T-helper 2 cell (primary cell): ENCODE measurements at places on chromosomes 4 and X.

DNA sequence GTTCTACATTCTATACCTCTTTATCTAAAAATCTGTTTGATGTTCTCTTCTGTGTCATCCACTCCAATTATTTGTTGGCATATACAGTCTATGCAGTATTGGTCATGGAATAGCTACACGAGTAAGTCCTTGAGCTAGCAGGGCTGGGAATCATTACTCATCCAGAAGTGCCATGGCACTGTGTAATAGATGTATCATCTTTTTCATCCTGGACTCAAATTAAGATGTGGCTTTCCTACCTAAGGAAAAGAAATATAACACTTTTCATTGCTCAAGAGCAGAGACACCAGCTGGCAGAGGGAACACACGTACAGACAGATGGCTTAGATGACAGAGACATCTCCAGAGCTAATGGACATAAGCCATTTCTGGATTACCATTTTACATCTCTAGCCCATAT, 159.8 kb downstream of the FAM13A start:
- DNase-seq: no peak

- DNase-seq: no peak
Measured at GRCh38 chrX:37958525-37959211, 47.7 kb upstream of the SYTL5 start.

- no peak for DNase-seq
Measured at GRCh38 chr4:128394778-128395177, 107.2 kb upstream of the PGRMC2 start.

DNA sequence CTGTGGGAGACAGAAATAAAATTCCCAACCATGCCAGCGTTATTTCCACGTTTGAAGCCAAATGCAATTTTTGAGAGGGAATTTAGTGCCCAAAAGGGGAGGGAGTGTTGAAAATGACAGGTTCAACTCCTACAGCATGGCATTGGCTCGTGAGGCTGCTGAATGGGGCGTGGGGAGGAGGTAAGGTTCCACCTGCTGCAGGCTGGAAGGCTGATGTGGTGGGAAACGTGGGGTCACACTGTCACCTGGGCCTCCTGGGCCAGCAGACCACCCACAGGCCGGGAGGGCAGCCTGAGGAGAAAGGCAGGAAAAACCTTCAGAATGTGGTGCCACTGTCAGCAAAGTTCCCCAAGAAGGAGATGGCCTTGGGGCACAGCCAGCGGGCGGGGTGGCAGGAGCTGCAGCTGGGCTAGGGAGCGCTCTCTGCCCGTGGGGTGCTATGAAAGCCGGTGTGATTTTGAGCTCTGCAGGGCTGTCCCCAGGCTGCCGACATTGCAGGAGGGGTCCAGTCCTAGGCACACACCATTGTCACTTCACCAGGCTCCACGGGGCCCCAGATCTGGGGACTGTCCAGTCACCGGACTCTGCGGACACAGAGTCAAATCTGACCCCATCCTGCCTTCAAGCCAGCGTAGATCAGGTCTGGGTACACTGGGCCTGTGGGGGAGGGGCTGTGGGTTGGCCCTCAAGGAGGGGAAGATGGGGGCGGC, 19.6 kb downstream of the MSANTD1 start:
- no peak for DNase-seq

DNA sequence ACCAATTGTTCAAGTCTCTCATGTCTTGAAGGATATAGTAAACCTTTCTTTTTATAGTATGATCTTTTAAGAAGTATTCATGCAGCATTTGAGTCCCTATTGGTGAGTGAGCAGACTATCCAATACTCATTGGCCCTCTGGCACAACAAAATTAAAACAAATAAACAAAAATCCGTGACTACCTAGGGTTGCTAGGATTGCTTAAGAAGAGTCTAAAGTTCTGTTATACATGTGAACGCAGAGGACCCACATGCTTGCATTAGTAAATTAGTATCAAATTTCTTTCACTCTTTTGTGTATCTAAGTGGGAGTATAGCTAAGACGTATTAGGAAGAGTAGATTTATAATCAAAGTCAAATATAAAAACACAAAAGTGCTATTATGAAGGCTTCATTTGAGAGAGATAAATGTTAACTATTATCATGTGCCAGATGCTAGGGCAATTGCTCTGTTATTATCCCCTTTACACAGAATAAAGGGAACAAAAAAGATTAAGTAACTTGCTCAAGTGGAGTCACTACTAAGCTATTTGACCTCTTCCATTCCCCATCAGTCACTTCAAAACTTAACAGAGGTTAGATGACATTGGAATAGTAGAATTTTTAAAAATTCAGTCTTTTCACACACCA, 29.2 kb upstream of the LARP1B start:
- no peak for DNase-seq

DNA sequence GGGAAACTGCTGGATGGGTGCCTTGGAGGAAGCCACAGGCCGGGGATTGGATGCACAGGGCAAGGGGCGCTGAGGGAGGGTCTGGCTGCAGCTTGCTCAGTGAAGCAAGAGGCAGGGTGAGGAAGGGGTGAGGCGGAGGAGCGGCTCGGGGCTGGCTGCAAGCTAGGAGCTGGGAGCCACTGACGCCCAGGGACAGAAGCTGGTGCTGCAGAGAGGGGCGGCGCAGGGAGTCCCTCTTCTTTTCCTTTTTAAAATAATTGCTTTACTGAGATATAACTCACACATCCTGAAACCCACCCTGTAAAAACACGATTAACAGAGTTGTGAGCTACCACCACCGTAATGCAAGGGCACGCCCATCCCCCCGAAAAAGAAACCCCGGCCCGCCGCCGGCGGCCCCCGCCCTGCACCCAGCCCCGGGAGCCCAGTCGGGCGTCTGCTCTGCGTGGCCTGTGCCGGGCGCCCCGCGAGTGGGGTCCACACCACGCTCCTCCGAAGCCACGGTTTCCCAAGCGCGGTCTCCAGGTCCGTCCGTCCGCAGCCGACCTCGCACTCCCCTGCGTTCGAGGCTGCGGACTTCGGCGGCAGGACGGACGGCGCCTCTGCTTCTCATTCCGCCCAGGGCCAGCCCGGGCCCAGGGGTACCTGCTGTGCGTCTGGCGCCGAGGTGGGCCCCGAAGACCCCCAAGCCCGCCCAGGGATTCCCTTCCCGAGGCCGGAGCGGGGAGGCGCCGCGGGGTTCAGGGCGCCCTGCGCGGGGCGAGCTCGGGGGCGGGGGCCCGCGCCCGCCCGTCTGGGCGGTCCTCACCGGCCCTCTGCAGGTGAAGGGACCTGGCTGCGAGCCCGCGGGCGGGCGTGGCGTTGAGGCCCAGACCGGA, 866 bp upstream of the UVSSA start:
- peak; percentile 21 for DNase-seq

GRCh38 chrX:1218286-1218685, 5.8 kb upstream of the CRLF2 start:
- no peak for DNase-seq

DNA sequence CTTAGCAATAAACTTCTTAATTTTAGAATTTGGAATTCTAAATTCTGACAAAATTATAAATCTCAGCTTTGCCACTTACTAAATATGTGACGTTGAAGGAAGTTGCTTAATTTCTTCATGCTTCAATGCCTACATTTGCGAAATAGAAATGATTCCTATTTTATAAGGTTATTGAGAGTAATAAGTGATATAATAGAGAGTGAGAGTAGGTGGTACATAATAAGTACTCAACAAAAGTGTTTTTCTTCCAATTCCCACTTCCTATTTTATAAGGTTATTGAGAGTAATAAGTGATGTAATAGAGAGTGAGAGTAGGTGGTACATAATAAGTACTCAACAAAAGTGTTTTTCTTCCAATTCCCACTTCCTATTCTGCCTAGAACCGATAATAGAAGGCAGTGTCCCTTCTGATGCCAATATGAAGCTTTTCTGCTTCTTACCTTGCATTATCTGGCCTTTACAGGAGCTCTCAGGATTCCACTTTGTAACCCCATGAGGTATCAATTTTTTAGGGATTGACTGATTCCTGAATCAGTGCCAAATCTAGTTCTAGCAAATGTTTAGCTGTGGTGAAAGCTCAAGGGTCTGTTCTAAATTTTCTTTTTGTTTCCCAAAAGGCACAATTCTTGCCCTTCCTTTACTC, 31.4 kb downstream of the VSIG4 start:
- DNase-seq: no peak

GRCh38 chrX:81278616-81279015, 76.7 kb downstream of the SH3BGRL start:
- no peak for DNase-seq

GRCh38 chrX:17020356-17020755, 73.9 kb downstream of the REPS2 start:
- no peak for DNase-seq

GRCh38 chr4:127782025-127782274, 172 bp upstream of the HSPA4L start:
- DNase-seq: no peak

GRCh38 chr4:95835672-95836071, 4.2 kb upstream of the PDHA2 start:
- DNase-seq: no peak

- DNase-seq: no peak
Measured at GRCh38 chrX:120736989-120737388, 107.1 kb upstream of the C1GALT1C1 start.

DNA sequence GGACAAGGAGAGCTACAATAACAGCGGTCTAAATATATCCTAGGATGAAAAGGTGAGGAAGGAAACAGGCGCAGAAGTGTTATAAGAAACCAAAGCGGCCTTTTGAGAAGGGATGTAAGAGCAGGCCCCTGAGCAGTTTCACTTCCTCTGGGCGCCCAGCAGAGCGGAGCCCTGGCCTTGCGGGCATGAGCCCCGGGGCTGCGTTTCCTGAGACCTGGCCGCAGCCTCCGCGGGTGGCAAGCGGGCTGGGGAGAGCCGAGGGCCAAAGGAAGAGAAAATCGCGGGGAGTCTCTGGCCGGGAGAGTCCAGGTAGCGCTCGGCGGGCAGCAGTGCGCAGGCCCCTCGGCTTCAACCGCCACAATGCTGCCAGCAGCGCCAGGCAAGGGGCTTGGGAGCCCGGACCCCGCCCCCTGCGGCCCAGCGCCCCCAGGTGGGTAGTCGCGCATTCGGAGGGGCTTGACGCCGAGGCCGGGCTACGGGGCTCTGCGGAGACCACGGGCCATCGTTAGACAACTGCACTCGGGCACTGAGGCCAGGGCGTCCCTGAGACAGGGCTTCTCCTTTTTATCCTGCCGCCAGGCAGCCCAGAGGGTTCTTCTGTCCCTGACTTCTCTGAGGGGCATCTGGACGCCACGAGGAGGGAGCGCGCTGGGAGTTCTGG, at the start of gene BANK1:
Gene BANK1 (plus strand): TSS at position 210 of the 661 bp plus-strand sequence. CDS start 151 bp downstream, at position 361.
- DNase-seq: no peak

DNA sequence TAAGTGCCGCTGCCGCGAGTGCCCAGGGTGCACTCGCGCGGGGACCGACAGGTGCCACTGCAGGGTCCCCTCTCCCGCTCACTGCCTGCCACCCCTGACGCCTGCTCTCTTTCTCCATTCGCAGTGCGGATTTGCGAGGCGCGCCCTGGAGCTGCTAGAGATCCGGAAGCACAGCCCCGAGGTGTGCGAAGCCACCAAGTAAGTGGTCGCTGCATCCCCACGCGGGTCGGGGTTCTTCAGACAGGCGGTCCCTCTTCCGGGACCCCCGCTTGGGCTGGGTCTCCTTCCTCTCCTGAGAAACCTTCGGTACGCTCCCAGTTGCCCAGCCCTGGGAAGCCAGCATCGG, 547 bp downstream of the GUCY1A1 start:
- DNase-seq: no peak

DNA sequence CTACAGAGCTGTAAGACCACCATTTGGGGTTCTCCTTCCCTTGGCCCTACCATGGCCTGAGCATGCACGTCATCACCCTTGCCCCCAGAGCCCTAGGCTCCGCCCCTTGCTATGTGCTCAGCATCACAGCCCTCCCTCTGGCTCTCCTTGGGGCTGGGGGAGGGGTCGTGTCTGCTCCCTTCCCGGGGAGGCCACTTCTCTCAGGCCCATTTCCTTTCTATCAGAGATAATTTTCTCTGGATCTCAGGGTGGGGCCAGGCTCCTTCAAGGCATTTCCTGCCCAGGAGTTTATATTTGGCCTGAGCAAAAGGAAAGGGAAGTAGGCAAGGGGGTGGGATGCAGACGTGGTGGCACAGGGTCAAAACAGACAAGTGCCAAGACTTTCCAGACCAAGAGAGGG, 55.9 kb downstream of the STARD8 start:
- DNase-seq: no peak

- no peak for DNase-seq
Measured at GRCh38 chr4:133524369-133524768, 375.3 kb downstream of the PCDH10 start.

DNA sequence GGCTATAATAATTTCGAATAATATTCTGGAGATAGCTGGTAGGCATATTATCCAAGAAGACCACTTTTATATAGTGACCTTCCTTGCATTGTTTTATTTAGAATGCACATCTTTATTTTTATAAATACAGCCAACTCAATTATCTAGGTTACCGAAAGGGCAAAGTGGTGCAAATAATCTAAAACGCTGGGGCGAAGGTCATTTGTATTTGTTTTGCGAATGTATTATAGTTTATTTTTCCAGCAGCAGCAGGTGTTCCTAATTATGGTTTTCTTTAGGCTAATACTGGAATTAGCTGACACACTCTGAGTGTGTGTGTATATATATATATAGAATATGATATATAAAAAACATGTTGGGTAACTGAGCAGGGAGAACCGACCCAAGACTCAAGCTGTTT, 48.1 kb upstream of the RAP2C start:
- DNase-seq: no peak

DNA sequence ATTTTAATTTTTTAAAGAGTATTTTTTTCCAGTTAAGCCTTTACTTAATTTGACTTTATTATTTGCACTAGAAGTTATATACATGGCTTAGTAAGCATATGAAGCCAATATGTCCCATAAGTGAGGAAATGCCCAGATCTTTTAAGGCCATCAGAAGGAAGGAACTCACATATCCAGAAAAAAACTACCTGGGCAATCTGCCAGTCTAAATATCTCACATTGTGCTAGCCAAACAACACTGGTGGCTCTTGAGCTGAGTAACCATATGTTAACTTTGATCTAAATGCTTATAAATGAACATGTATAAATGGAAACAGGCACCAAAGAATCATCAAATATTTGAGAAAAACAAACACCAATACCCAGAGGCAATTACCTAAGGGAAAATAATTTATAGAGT, 138.6 kb upstream of the APOOL start:
- no peak for DNase-seq

- no peak for DNase-seq
Measured at GRCh38 chr4:169225058-169225751, 45.6 kb downstream of the SH3RF1 start.

- no peak for DNase-seq
Measured at GRCh38 chr4:145545538-145546174, 64.0 kb downstream of the SMAD1 start.
